ENCODE measurements at places on chromosomes 6 and 20.

- no peak for DNase-seq
Observed at GRCh38 chr20:50146732-50147662, 6.5 kb downstream of the PEDS1 start.

DNA sequence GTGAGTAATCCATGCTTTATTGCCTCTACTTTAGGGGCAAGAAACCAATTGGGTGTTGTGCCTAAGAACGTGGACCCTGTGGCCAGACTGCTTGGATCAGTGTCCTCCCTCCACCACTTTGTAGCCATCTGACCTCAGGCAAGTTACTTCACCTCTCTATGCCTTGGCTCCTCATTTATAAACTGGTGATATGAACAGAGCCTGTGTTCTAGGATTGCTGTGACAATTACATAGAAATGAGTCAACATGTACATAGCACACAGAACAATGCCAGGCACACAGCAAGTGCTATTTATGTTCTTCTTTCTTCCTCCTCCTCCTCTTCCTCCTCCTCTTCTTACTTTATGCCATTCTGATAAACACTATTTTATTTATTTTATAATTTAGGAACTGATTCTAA lies 339.4 kb downstream of the CD83 start:
- DNase-seq = no peak

DNA sequence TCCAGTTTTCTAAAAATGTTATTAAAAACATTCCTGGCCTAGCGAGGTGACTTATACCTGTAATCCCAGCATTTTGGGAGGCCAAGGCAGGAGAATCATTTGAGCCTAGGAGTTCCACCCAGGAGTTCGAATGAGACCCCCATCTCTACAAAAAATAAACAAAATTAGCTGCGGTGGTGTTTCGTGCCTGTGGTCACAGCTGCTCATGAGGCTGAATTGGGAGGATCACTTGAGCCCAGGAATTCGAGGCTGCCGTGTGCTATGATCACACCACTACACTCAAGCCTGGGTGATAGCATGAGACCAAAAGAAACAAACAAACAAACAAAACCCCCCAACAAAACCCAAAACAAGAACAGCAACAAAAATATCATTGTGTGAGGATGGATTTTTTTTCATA lies 19.8 kb upstream of the POLR1H start:
- no peak for DNase-seq

- no peak for DNase-seq
Observed at GRCh38 chr6:155093430-155093829, 98.3 kb downstream of the TIAM2 start.

GRCh38 chr6:117265410-117266256 lies at the start of gene VGLL2:
Gene VGLL2, plus strand, starts transcription at chr6:117265558. Its CDS starts 206 bp downstream, at chr6:117265764.
- no peak for DNase-seq

DNA sequence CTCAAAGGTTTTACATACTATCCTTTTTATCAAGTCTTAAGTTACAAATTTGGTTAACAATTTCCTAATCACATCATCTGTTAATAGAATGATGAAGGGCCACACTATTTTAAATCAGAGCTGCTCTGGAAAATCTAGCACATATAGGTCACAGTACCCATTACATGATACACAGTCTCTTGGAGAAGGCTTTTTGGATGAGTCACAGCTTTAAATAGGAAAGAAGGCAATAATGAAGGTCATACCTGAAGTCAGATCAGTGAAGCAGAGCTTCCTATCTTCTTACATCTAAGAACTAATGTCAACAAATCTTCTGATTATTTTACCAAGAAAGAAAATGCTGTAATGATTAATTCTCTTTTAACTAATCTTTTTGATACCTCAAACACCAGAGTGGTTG lies 248.5 kb downstream of the BTBD9 start:
- no peak for DNase-seq

All from cerebellar nuclear complex (tissue), 1 donor.